ENCODE measurements at places on chromosomes 7 and 10. TPM values are rescaled to one million over a fixed set of nuclear protein-coding genes. Genes with fewer than 3 reads are reported as not detected.

DNA sequence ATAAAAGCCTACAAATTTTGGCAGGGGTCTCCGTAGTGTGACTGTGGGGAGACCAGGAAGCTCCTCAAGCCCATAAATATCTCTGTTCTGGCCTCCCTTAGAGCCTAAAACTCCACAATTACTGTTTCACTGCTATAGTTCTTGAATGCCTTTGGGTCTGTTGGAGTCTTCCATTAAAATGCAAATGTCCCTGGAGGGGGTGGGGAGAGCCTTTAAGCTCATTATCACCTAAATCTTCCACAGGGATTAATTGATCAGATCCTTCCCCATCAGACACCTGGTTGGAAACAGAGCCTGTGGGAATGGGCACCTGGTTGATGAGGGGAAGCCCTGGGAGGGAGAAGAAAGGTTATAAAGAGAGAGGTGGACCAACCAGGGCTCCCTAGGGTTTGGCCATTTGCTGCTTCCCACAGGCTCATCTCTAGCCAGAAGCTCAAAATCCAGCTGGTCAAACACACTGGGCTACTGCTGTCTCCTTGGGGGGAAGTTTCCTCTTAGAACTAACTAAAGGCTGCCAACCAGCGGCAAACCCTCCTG is 718.2 kb downstream of the LRMDA start:
- no peak for DNase-seq

DNA sequence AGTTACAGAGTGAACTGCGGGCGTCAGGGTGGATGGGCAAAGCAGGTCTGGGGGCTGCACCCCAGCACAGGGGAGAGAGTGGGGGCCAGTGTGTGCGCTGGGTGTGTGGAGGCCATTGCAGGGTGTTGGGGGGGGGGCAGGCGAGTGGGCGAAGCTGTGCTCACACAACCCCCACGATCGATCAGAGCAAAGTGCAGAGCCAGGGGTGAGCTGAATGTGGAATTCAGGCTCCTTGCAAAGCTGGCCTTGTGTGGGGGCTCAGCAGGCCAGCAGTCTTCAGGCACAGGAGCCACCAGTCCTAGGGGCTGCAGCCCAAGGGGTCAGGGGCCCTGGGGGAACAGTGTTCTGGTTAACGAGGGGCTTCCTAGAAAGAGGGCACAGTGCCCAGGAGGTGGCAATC is 862 bp upstream of the SHH start:
- no peak for DNase-seq

GRCh38 chr7:113763226-113763625 is 155.6 kb downstream of the PPP1R3A start:
- no peak for DNase-seq

GRCh38 chr10:123748711-123749110 is 82.6 kb downstream of the GPR26 start:
- DNase-seq: no peak

- DNase-seq: no peak
Measured at GRCh38 chr10:129962872-129963640, 1.0 kb downstream of the EBF3 start.

DNA sequence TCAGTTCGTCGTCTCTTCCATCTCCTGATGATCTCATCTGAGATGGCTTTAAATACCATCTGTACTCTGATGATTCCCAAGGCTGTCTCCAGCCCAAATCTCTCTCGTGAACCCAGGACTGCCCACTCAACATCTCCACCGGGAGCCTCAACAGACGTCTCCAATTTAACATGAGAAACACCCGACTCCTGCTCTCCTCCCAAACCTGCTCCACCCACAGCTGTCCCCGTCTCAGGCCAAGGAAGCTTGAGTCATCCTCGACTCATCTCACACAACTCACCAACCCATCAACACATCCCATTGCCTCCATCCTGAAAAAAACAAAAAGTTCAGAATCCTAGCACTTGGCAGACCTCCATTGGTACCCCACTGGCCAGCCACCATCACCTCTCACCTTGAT is 29.7 kb upstream of the CALN1 start:
- no peak for DNase-seq

GRCh38 chr7:14598978-14599377 is 303.6 kb downstream of the DGKB start:
- no peak for DNase-seq

- DNase-seq: no peak
Measured at GRCh38 chr7:123367031-123367430, 167.3 kb upstream of the SLC13A1 start.

DNA sequence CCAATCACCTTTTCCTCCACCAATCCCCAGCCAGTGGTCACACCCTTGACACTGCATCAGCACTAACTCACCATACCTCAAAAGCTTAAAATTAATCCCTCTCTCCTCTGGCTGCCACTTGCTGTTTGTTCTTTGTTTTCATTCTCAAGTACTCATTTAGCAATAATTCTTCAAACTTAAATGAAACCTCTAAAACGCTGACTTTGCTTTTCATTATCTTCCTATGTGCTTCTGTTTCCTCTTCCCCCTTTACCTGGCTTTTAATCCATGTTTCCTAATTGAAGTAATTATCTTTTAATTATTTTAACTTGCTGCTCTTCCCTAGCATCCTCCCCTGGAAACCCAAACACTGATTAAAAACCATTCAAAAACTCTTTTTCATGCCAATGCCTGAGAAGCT is 348.9 kb upstream of the MEOX2 start:
- no peak for DNase-seq

- DNase-seq: no peak
Measured at GRCh38 chr10:48589266-48589665, 15.6 kb downstream of the ARHGAP22 start.

DNA sequence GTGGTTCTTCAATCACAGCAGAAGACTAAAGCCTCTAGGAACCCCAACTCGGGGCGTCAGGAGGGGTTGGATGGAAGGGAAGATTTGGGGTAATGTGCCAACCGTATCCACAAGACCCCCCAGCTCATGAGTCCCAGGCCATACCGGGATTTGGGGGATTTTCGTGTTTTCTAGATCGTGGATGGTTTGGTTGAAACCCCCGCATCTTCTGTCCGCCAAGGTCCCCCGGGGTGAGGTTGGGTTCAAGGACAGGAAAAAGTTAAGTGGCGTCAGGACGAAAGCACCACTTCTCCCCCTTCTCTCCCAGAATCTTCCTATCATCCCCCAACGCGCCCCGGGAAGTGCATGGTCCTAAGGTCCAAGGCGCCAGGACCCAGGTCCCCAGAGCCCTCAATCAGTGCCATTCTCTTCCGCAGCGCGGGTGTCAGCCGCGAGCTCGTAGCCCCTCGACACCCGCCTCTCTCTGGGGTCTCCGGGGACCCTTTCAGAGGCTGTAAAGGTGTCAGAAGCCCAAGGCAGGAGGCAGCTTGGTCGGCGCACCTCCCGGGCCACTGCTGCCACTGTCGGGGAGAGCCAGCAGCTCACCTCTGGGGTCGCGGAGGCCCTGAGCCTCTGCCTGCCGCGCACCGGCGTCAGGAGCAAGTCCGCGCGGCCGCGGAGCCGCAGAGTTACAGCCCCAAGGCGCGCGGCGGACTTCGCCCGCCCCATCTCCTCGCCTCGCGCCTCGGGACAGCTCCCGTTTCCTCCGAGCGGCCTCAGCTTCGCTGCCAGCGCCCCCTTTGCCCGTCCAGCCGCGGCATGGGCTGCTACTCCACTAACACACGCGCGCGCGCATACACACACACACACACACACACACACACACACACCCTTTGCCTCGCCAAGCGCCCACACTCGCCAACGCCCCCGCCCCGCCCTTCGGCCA is 1.5 kb downstream of the MKX start:
- DNase-seq: no peak

GRCh38 chr10:24433705-24434104 is 224.8 kb downstream of the KIAA1217 start:
- DNase-seq: no peak

GRCh38 chr10:102904346-102904745 is 13.7 kb upstream of the CNNM2 start:
- DNase-seq: no peak

DNA sequence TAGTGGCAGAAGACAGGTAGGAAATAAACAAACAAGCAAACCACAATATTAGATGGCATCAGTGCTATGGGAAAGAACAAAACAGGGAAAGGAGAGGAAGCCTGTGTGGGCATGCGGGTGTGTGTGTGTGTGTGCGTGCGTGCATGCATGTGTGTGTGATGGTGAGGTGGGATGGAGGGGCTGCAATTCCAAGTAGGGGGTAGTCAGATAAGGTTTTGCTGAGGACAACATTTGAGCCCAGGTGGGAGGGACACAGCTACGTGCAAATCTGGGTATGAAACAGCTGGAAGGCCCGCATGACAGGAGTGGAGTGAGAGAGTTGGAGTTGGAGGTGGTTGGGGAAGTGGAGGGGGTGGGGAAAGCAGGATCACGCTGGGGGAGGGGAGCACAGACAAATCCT is 121.0 kb upstream of the PARD3 start:
- DNase-seq: no peak

DNA sequence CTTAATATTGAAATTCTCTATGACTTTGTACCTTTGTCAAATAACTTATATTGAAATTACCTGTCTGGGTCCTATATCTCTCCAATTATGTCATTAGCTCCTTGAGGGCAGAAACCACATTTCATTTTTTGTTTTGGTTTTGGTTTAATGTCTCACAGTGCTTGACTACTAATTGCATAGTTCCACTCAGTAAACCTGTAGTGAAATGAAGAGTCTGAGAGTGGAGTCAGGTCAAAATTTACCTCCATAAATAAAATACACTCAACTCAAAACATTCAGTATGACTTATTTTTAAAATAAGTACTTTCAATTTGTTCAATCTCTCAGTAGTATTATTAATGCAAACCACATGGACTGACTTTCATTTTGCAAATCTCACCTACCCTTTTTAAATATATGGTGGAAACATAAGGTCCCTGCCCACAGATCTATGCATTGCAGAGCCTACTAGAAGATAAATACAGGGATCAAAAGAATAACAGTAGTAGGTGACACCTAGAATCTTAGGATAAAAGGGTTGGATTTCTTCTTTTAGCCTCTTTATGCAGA is 32.5 kb downstream of the PDE1C start:
- DNase-seq: no peak

- DNase-seq: no peak
Measured at GRCh38 chr10:49113741-49114141, 1.6 kb downstream of the VSTM4 start.

DNA sequence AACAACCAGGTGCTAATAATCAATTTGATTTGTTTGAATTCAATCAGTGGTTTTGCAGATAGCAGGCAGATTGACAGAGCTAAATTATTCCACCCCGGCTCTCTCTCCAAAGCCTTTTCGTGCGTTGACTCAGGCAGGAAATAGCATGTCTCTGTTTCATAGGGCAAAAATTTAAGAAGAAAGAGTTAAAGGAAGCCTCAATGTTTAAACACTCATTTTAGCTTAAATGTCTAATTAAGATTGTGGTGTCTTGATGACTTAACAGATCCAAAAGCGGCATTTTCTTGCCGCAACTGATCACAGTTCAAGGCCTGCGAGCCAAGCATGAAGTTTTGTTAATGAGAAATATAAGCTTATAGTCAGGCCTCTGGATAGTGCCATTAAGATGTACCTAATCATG is 1051.1 kb upstream of the AUTS2 start:
- DNase-seq: no peak

- no peak for DNase-seq
Measured at GRCh38 chr10:14371581-14371980, 40.9 kb upstream of the FRMD4A start.

DNA sequence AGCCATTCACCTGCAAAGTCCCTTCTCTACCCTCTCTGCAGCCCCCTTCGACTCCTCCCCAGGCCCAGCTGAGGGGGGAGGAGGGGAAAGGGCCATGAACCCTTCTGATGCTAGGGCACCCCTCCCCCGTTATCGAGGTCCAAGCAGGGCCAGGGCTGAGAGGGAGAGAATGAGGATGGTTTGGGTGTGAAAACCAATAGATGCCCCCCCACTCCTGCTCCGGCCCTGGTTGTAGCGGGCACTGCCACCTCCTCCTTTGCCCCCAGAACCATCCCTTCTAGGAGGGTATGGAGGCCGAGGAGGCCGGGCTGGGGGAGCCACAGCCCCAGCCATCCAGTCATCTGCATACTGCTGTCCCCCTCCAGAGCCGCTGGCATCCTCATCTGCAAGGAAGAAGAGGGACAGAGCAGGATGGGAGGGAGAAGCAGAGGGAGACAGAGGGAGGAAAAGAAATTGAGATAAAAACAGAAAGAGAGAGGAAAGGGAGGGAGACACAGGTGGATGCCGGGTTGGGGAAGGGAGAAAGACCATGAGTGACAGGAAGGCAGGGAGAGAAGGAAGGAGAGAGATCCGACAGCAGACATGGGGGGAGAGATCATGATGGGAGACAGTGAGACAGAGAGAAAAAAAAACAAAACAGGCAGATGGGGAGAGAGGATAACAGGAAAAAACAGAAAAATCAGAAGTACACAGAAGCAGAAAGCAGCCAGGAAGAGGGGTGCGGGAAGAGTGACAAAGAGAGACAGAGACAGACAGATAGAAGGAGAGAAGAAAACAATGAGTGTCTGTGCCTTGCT is 1.9 kb upstream of the GAL3ST4 start:
- DNase-seq: no peak

DNA sequence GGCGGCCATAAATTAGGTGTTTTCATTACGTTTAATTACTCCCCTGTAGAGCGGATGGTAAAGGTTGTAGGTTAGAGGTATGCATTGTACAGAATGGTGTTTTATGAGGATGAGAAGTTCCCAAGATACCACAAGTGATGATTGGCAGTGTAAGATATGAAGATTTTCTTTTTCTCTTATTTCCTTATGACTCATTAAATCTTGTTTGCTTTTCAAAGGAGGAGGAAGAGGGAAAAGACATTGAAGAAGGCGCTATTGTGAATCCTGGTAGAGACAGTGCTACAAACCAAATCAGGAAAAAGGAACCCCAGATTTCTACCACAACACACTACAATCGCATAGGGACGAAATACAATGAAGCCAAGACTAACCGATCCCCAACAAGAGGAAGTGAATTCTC is 133.9 kb downstream of the AASS start:
- DNase-seq: no peak

Gene PTPRN2
- 4.4 TPM for polyA plus RNA-seq

Gene MTERF1
- polyA plus RNA-seq: 6.4 TPM

Gene MAD1L1
- polyA plus RNA-seq: 27.4 TPM

Gene GUSB
- polyA plus RNA-seq: 56.3 TPM

Gene TMEM213
- polyA plus RNA-seq: not detected

Gene PTF1A
- not detected for polyA plus RNA-seq

Gene CAMK2B
- polyA plus RNA-seq: 0.32 TPM

Gene TMEM140
- 18.1 TPM for polyA plus RNA-seq

Gene STEAP1B
- polyA plus RNA-seq: 0.43 TPM

Gene SPRN
- 0.19 TPM for polyA plus RNA-seq

Gene KAZALD1
- polyA plus RNA-seq: 5.9 TPM

Gene GHITM
- polyA plus RNA-seq: 172 TPM

Gene SPDYE6
- polyA plus RNA-seq: not detected

Gene SLC13A1
- polyA plus RNA-seq: not detected
